ENCODE measurements at places on chromosomes 16 and 17.

DNA sequence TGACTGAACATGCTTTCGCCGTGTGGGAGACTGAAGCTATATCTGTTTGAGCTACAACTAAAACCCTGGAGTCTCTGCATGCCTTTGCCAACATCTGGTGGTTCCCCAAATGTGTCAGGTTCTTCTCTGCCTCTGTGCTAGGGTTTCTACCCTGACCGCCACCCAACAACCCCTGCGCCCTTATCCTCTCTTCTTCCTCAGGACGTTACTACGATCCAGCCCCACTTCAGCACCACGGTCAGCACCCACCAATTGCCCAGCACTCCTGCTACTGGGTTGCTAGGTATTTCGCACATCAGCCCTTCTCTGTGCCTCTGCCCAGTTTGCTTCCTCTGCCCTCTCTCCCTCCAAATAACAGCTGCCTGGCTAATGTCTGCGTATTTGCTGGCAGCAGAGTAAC is 106.3 kb upstream of the HSBP1 start:
- DNase-seq: no peak

DNA sequence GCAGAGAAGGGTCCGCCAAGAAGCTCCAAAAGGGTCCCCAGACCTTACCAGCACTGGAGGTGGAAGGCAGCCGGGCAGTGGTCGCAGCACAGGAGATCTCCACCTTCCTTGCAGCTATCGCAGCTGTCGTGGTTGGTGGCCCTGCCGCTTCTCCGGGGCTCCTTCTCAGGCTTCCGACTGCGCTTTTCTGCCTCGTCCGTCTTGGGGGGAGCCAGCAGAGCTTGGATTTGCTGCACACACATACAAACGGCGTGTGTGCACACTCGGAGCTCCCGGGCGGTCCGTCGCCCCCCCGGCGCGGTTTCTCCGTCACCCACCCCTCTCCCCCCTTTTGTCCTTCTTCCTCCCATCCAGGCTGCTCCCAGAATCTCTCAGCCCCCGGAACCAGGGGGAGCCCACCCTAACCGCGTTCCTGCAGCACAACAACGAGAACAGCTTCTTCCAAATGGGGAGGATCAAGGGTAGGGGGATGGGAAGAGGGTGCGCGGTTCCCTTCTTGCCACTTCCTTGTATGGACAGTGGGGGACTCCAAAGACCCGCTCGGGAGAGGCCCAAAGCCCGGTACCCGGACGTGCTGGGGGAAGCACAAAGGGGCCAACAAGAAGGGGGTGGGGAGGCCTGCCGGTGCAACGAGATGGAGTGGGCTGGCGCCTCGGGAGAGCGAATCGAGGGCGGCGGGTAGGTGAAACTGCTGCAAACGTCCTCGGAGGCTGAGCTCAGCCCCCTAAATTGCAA is 1.1 kb downstream of the PHF12 start:
- DNase-seq: peak; percentile 48

- no peak for DNase-seq
Observed at GRCh38 chr16:72844225-72844920, 203.6 kb downstream of the ZFHX3 start.

- no peak for DNase-seq
Observed at GRCh38 chr17:34095106-34095505, 160.0 kb upstream of the CCL2 start.

DNA sequence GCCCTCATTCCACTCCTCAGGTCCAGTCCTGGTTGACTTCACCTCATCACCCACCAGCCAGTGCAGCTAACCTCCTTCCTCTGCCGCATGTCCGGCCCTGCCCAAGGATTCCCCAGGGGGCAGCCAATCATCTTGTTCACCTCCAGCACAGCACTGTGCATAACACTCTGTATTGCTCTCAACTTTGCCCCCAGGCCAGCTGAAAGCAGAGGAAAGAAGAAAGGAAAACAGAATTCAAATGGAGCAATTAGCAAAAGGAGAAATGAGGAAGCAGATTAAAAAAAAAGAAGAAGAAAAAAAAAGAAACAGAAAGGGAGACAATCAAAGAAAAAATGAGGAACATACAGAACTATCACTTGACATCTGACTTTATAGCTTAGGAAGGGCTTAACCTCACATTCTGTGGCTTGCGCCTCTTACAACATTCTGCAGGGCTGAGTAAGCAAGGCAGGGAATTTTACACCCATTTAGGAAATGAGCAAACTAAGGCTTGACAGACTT is 26.1 kb downstream of the GAS7 start:
- no peak for DNase-seq

- DNase-seq: no peak
Observed at GRCh38 chr17:50154604-50155003, 4.1 kb upstream of the PPP1R9B start.

DNA sequence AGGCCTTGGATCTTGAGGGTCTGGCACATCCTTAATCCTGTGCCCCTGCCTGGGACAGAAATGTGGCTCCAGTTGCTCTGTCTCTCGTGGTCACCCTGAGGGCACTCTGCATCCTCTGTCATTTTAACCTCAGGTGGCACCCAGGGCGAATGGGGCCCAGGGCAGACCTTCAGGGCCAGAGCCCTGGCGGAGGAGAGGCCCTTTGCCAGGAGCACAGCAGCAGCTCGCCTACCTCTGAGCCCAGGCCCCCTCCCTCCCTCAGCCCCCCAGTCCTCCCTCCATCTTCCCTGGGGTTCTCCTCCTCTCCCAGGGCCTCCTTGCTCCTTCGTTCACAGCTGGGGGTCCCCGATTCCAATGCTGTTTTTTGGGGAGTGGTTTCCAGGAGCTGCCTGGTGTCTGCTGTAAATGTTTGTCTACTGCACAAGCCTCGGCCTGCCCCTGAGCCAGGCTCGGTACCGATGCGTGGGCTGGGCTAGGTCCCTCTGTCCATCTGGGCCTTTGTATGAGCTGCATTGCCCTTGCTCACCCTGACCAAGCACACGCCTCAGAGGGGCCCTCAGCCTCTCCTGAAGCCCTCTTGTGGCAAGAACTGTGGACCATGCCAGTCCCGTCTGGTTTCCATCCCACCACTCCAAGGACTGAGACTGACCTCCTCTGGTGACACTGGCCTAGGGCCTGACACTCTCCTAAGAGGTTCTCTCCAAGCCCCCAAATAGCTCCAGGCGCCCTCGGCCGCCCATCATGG is 4.0 kb upstream of the ADGRG3 start:
- DNase-seq: no peak

GRCh38 chr16:27650073-27650701 is 100.2 kb downstream of the KATNIP start:
- DNase-seq: no peak

- no peak for DNase-seq
Observed at GRCh38 chr16:87954361-87954760, 3.1 kb downstream of the BANP start.

DNA sequence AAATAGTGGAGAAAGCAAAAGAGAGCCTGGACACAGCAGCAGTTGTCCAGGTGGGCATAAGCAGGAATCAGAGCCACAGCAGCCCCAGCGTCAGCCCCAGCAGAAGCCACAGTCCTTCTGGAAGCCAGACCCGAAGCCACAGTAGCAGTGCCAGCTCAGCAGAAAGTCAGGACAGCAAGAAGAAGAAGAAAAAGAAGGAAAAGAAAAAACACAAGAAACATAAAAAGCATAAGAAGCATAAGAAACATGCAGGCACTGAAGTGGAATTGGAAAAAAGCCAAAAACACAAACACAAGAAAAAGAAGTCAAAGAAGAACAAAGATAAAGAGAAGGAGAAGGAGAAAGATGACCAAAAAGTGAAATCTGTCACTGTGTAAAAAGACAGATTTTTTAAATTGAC is 32.7 kb downstream of the RBBP6 start:
- no peak for DNase-seq

DNA sequence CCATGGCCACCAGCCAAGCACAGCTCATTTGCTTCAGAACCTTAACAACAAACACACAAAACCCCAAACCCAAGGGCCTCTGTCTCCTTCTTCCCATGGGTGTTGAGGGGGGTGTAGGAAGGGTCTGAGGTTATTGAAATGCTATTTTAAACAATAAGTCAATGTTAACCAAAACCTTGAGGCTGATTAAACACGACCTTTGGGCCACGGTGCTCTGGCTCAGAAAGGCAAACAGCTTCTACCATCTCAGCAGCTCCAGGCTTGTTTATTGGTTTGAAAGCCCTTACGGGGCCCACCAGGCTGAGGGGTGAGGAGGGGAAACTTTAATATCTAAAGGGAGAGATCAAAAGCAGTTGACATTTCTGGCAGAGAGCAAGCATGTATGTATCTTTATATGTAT is 185.7 kb upstream of the IRX6 start:
- DNase-seq: no peak
